SJSA1 (cell line): ENCODE measurements at places on chromosomes 3 and 15. TPM values are rescaled to one million over a fixed set of nuclear protein-coding genes. Genes with fewer than 3 reads are reported as not detected.

GRCh38 chr15:83203543-83203942, 4.1 kb downstream of the HDGFL3 start:
- H3K4me3 ChIP-seq, result no peak overlapping the region
- DNase-seq, result no peak
- H3K4me1 ChIP-seq, result peaks cover 21% of the 10 kb centered on the region
- peaks cover 12% of the 10 kb centered on the region for H3K36me3 ChIP-seq
- no peak overlapping the region for H3K27ac ChIP-seq
- H3K27me3 ChIP-seq, result no peaks in the 10 kb centered on the region

- no peaks in the 10 kb centered on the region for H3K36me3 ChIP-seq
- no peaks in the 10 kb centered on the region for H3K27me3 ChIP-seq
Observed at GRCh38 chr15:63192619-63193206, 3.3 kb downstream of the RAB8B start.

DNA sequence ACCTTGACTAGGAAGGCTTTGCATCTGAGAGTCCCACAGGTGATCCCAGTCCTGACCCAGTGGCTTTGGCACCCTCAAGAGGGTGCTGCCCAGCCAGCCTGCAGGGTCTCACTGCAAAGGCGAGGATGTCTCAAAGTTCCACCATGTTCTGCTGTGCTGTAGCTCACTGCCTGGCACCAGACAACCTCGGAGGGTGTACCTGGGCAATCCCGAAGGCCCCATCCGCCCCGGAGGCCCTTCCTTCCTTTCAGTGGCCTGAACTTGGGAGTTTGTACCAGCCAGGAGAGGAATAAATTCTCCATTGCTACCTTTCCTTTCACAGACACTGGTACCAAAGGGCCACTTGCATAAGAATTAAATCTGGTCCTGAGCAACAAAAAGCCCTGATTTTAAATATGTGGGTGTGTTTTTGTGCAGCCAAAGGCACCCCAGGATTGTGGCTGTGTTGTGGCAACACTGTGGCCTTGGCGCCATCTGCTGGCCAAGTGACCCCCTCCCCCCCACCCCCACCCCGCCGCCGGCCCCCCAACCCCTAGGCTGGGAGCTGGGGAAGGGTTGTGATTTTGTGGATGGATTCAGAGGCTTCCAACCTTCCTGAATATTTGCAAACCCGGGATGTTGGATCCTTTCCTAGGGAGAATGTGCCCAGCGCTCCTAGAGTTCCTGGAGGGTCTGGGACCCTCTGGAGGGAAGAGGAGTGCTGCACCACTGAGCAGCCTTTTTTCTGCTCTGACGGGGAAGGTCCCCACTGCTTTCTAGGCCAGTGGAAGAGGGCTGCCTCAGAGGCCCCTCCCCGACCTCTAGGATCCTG, 9.7 kb upstream of the PTPN23 start:
- no peak overlapping the region for H3K27ac ChIP-seq
- no peak for DNase-seq
- H3K27me3 ChIP-seq, result no peaks in the 10 kb centered on the region; the same call in 1 of the 2 replicates
- H3K4me3 ChIP-seq, result no peak overlapping the region
- no peaks in the 10 kb centered on the region for H3K4me1 ChIP-seq

DNA sequence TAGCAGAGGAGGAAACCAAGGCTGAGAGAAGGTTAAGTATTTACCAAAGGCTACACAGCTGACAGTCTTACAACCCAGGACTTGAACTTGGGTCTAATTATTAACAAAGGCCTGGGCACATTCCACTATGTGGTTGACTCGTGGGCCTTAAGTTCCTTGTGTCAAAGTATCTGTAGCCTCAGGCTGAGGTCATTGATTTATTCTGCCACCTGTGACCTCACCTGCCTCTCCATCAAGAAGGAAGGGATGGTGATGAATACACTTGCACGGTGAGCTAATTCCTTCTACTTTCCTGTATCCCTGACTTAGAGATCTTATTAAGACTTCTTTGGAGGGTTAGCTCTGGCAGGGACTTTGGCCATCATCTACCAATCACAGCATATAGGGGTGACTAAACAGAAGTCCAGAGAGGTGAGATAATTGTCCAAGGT, 19.9 kb upstream of the LRRC58 start:
- peaks cover 22% of the 10 kb centered on the region for H3K27me3 ChIP-seq
- no peak for DNase-seq
- H3K27ac ChIP-seq, result no peak overlapping the region
- no peak overlapping the region for H3K4me3 ChIP-seq

- peaks cover 8% of the 10 kb centered on the region; the same call in 1 of the 2 replicates for H3K36me3 ChIP-seq
- H3K4me3 ChIP-seq, result no peak overlapping the region
- peaks cover 27% of the 10 kb centered on the region for H3K4me1 ChIP-seq
- H3K27me3 ChIP-seq, result no peaks in the 10 kb centered on the region
Observed at GRCh38 chr3:123660900-123661299, 76.0 kb upstream of the HACD2 start.

GRCh38 chr3:23183731-23184130, 19.4 kb upstream of the UBE2E2 start:
- no peak for DNase-seq
- no peak overlapping the region for H3K4me3 ChIP-seq
- H3K27me3 ChIP-seq, result no peaks in the 10 kb centered on the region
- H3K4me1 ChIP-seq, result no peaks in the 10 kb centered on the region
- H3K36me3 ChIP-seq, result no peaks in the 10 kb centered on the region
- no peak overlapping the region for H3K27ac ChIP-seq

- no peaks in the 10 kb centered on the region for H3K27me3 ChIP-seq
- DNase-seq, result no peak
- no peak overlapping the region for H3K4me3 ChIP-seq
- H3K36me3 ChIP-seq, result no peaks in the 10 kb centered on the region
- no peaks in the 10 kb centered on the region for H3K4me1 ChIP-seq
Observed at GRCh38 chr3:80807577-80807976, 953.9 kb downstream of the GBE1 start.

GRCh38 chr3:51630513-51630912, 40.5 kb upstream of the TEX264 start:
- no peaks in the 10 kb centered on the region for H3K4me1 ChIP-seq
- H3K4me3 ChIP-seq, result no peak overlapping the region
- H3K36me3 ChIP-seq, result peaks cover 40% of the 10 kb centered on the region
- no peaks in the 10 kb centered on the region for H3K27me3 ChIP-seq
- DNase-seq, result no peak

GRCh38 chr15:66846031-66846430, 144.0 kb downstream of the SMAD6 start:
- H3K27me3 ChIP-seq, result no peaks in the 10 kb centered on the region
- H3K27ac ChIP-seq, result no peak overlapping the region
- peaks cover 27% of the 10 kb centered on the region for H3K36me3 ChIP-seq
- H3K4me1 ChIP-seq, result peaks cover 36% of the 10 kb centered on the region
- DNase-seq, result no peak

- no peak overlapping the region for H3K4me3 ChIP-seq
- no peaks in the 10 kb centered on the region for H3K4me1 ChIP-seq
- no peak overlapping the region for H3K27ac ChIP-seq
- no peaks in the 10 kb centered on the region for H3K36me3 ChIP-seq
- DNase-seq, result no peak
Observed at GRCh38 chr3:16790432-16791400, 94.0 kb upstream of the PLCL2 start.

GRCh38 chr3:177201700-177202397, 4.6 kb upstream of the TBL1XR1 start:
- no peak overlapping the region for H3K27ac ChIP-seq
- peaks cover 29% of the 10 kb centered on the region for H3K4me1 ChIP-seq
- no peaks in the 10 kb centered on the region for H3K36me3 ChIP-seq
- H3K4me3 ChIP-seq, result no peak overlapping the region

DNA sequence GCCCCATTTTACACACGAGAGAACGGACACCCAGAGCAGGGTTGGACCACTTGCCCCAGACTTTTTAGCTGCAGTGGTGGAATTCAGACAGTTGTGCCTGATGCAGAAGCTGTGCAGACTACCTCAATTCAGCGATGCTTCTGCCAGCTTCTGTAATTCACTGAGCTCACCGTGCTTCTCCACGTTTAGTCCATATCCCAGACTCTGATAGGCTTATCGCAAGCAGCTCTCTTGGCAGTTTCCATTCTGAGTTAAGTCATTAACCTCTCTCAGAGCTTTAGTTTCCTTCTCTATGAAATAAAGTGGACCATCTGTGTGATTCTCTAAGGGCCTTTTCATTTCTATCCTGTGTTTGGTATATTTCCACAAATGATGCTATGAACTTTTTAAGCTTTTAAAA, 37.1 kb downstream of the ABHD17C start:
- H3K4me1 ChIP-seq, result no peaks in the 10 kb centered on the region
- no peak for DNase-seq
- H3K36me3 ChIP-seq, result no peaks in the 10 kb centered on the region
- no peaks in the 10 kb centered on the region for H3K27me3 ChIP-seq
- H3K4me3 ChIP-seq, result no peak overlapping the region
- no peak overlapping the region for H3K27ac ChIP-seq

DNA sequence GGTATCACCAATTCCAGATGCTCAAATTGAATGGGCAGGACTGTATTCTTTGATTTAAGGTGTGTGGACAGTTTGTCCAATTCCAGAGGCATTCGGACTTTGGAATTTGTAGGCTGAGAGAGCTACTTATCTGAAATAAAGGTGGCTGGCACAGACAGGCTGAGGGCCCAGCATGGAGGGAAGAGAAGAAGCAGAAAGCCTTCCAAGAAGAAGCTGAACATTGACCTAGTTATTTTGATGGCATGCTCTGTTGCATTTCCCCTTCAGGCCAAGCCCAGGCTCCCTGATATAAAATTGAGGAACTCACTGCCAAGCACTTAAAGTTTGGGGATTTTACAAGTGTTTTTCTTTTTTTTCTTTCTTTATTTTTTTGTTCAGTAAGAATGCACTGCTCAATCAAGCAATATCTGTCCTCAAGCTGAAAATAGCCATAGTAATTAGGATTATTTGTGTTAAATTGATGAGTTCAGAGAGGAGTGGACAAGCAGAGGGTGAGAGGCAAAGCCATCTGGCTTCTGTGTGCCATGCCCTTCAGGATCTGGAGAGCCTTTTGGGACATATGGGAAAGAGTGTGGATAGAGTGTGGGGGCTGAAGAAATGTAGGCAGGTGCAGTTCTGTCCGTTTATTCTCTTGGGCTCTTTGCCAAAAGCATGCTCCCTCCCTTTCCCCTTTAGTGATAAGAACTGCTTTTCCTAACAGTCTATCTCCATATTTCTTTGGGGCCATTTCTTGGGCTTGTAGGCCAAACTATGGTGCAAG, 148.9 kb downstream of the OXSM start:
- no peak overlapping the region for H3K27ac ChIP-seq
- no peaks in the 10 kb centered on the region for H3K4me1 ChIP-seq
- no peak for DNase-seq

- no peak for DNase-seq
- H3K27me3 ChIP-seq, result no peaks in the 10 kb centered on the region
- peaks cover 9% of the 10 kb centered on the region for H3K36me3 ChIP-seq
- no peak overlapping the region for H3K27ac ChIP-seq
- H3K4me1 ChIP-seq, result no peaks in the 10 kb centered on the region
Observed at GRCh38 chr3:45413172-45413765, 24.9 kb downstream of the LARS2 start.

GRCh38 chr15:72042054-72042453, 75.9 kb downstream of the MYO9A start:
- H3K27me3 ChIP-seq, result no peaks in the 10 kb centered on the region
- DNase-seq, result no peak
- H3K4me1 ChIP-seq, result no peaks in the 10 kb centered on the region
- peaks cover 2% of the 10 kb centered on the region; the same call in 1 of the 2 replicates for H3K36me3 ChIP-seq
- H3K27ac ChIP-seq, result no peak overlapping the region
- H3K4me3 ChIP-seq, result no peak overlapping the region

GRCh38 chr3:27340534-27340933, 28.6 kb downstream of the NEK10 start:
- H3K36me3 ChIP-seq, result no peaks in the 10 kb centered on the region
- no peak overlapping the region for H3K4me3 ChIP-seq
- no peak for DNase-seq
- no peaks in the 10 kb centered on the region for H3K27me3 ChIP-seq
- no peaks in the 10 kb centered on the region for H3K4me1 ChIP-seq
- no peak overlapping the region for H3K27ac ChIP-seq

DNA sequence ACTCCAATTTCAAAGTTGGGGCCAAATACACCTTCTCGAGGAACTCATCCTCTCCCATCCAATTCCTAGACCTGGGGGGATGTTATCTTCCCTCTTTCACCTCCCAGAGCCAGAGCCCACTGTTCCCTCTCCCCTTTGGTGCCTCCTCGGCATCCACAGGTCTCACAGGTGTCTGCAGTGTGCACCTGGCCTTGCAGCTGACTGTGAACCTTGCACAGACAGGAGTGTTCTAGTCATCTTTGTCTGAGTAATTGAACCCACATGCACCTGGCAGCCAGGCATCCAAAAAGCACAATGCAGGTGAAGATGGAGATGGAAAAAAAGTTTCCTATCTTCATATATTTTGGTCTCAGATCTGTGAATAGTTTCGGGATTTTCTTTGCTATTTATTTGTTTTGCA, 30.8 kb downstream of the PCOLCE2 start:
- no peak overlapping the region for H3K4me3 ChIP-seq
- no peaks in the 10 kb centered on the region for H3K27me3 ChIP-seq
- H3K4me1 ChIP-seq, result no peaks in the 10 kb centered on the region

- H3K4me3 ChIP-seq, result no peak overlapping the region
- DNase-seq, result peak; percentile 83
- peaks cover 28% of the 10 kb centered on the region for H3K4me1 ChIP-seq
- peak overlapping the region; percentile 78 for H3K27ac ChIP-seq
Observed at GRCh38 chr15:69820819-69821218, 276.9 kb downstream of the TLE3 start.

DNA sequence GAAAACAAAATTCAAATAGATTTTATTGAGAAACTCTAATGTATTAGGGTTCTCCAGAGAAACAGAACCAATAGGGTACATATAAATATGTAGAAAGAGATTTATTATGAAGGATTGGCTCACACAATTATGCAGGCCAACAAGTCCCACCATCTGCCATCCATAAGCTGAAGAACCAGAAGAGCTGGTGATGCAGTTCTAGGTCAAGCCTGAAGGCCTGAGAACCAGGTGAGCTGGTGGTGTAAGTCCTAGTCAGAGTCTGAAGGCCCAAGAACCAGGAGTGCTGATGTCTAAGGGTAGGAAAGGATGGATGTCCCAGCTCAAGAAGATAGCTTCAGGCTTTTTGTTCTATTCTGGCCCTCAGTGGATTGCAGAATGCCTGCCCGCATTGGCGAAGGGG, 2.6 kb upstream of the NFKBIZ start:
- no peak overlapping the region for H3K4me3 ChIP-seq
- H3K27me3 ChIP-seq, result no peaks in the 10 kb centered on the region

DPPA2 gene
- total RNA-seq, result not detected in 2 replicates

SLC25A36 gene
- total RNA-seq, result 23.6 and 34.2 TPM in 2 replicates

KBTBD13 gene
- total RNA-seq, result not detected in 2 replicates

NTRK3 gene
- total RNA-seq, result 0.09 TPM in 1 of 2 replicates, not detected in the other

ROPN1B gene
- total RNA-seq, result not detected in 2 replicates

FETUB gene
- total RNA-seq, result not detected in 2 replicates

EPHB3 gene
- total RNA-seq, result 2.9 and 4.1 TPM in 2 replicates

GOLGA8R gene
- total RNA-seq, result 1.3 and 1.6 TPM in 2 replicates

DUOXA2 gene
- not detected in 2 replicates for total RNA-seq

COLQ gene
- 0.29 TPM in 1 of 2 replicates, not detected in the other for total RNA-seq

ST6GAL1 gene
- total RNA-seq, result 0.03 and 0.11 TPM in 2 replicates

MED12L gene
- 0.29 TPM in 1 of 2 replicates, not detected in the other for total RNA-seq

CYP1A1 gene
- 0.18 TPM in 1 of 2 replicates, not detected in the other for total RNA-seq
